ENCODE measurements at places on chromosomes 4 and X. TPM values are rescaled to one million over a fixed set of nuclear protein-coding genes. Genes with fewer than 3 reads are reported as not detected.

The GLRA2 gene
- polyA plus RNA-seq, result not detected

The GPR50 gene
- polyA plus RNA-seq, result not detected

The SLC9A7 gene
- 1.1 TPM for polyA plus RNA-seq

The PDLIM3 gene
- polyA plus RNA-seq, result 187 TPM

All from heart left ventricle (tissue), 16 donors.